Cortex of kidney (tissue), 1 donor: ENCODE measurements at places on chromosomes 11 and 22.

DNA sequence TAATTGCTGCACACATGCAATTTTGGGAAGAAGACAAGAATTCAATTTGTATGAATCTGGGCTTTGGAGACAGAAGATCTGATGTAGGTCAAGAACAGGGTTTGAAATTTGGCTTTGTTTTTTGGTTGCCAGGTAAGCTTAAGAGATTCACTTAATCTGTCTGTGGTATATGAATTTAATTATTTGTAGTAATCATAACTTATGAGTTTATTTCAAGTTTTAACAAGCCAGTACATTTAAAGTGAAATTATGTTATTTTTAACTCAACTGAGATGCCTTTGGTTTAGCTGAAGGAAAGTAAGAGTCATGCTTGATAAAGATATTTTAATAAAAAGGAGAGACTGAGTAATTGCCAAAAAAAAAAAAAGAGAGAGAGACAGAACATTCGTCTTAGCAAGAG lies 384.1 kb downstream of the LUZP2 start:
- no peak for DNase-seq

GRCh38 chr11:62725646-62726045 lies 1.6 kb downstream of the HNRNPUL2 start:
- no peak for DNase-seq

- no peak for DNase-seq
Observed at GRCh38 chr11:119315131-119316015, 1.6 kb downstream of the MCAM start.

GRCh38 chr11:122850076-122850631 lies 11.9 kb downstream of the CRTAM start:
- DNase-seq: no peak

DNA sequence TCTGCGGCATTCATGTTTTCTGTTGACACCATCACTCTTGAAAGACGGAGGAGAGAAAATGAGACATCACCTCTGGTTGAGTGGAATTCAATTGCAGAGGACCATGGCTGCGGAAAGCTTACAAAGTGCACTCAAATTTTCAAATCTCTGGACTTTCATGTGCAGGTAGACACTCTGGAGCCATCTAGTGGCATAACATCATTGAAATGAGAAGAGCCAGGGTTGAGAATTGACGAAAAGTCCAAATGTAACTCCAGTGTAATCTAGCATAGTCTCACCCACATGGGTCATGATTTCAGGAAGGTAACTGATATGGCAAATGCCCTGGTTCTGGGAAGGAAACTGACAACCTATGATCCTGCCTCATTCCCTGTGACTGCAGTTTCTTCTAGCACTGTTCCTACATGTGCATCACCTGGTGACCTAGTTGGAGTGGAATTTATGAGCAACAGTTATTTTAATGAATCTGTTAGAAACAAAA lies 687.8 kb downstream of the KCNA4 start:
- no peak for DNase-seq

DNA sequence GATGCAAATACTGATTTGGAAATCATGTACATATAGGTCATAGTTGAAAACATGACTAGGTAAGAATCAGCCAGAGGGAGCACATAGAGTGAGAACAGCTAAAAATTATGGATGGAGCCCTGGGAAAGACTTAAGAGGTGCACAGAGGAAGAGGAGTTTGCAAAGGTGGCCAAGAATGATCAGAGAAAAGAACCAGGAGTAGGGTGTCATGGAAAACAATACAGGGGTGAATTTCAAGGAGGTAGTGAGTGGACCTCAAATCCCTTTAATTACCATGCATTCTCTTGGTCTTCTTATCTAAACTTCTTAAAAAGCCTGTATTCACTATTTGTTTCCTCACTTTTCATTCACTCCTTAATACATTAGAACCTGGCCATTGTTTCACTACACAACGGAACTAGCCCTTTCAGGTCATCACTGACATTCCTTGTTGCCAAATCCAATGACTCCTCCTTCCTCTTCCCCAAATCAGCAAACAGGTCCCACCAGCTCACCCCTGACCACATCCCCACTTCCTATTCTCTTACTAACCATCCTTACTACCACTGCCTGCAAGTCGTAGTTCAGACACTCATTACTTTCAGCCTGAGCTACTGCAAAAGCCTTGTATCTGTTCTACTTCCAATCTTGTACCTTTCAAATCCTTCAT lies 22.6 kb downstream of the BUD13 start:
- no peak for DNase-seq

DNA sequence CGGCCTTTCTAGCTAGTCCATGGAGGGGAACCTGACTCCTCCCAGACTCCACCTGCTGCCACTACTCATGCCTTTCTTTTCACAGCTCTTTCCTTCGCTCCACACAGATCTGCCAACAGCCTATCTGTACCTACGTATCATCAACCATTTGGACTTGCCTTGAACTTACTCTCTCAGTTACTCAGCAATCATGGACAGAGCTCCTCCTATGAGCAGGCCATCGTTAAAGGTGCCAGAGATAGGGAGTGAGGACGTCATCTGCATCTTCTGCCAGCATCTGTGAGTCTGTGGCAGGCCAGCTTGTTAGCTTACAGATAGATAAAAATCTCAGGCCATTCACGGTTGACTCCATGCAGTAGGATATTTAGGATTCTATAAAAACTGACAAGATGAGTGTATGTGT lies 162.9 kb upstream of the ZBED5 start:
- DNase-seq: no peak

DNA sequence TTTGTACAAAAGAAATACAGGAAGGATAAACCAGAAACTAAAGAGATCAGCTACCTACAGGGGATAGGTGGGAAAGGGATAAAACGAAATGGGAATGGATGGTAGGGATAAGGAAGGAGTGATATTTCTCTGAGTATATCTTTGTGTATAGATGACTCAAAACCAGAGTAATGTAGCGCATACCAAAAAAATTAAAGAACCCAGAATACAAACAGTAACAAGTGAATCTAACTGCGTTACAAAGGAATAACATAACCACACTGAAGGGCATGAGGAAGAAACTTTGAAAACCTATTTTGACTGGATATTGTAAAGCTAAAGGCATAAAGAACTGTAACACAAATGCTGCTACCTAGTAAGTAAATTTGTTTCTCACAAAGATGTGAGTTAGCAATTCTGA lies 37.9 kb downstream of the MAPK1 start:
- no peak for DNase-seq
